ENCODE measurements at places on chromosomes 1 and 21.
A peak's percentile ranks its signal among the peaks of the same experiment; 100 is the strongest.

DNA sequence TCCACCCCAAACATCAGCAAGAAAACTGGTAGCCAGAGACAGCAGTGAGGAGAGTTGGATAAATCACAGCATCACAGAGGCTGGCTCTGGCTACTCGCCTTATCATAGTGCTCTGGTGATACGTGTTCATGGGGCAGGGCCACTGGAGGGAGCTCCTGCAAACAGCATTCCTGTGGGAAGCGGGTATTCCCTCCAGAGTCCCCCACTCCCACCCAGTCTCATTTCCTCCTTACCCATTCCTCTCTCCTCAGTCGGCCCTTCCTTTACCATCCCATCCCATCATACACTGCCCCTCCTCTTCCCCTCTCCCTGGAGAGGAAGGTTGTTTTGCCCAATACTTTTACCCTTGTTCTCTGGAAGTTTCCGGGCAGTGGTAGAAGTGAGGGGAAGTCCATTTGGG, 7.1 kb downstream of the NHLH2 start:
- no peaks in the 10 kb centered on the region for H3K36me3 ChIP-seq
- no peak overlapping the region for H3K4me3 ChIP-seq
- H3K27ac ChIP-seq = no peak overlapping the region
- H3K4me1 ChIP-seq = no peaks in the 10 kb centered on the region
- peaks cover 35% of the 10 kb centered on the region for H3K27me3 ChIP-seq

- no peak for DNase-seq
- no peak overlapping the region for H3K4me3 ChIP-seq
- H3K27ac ChIP-seq = no peak overlapping the region
- no peaks in the 10 kb centered on the region for H3K4me1 ChIP-seq
- H3K36me3 ChIP-seq = no peaks in the 10 kb centered on the region
- peaks cover 13% of the 10 kb centered on the region for H3K27me3 ChIP-seq
Observed at GRCh38 chr1:54804471-54805132, 3.5 kb upstream of the TTC22 start.

DNA sequence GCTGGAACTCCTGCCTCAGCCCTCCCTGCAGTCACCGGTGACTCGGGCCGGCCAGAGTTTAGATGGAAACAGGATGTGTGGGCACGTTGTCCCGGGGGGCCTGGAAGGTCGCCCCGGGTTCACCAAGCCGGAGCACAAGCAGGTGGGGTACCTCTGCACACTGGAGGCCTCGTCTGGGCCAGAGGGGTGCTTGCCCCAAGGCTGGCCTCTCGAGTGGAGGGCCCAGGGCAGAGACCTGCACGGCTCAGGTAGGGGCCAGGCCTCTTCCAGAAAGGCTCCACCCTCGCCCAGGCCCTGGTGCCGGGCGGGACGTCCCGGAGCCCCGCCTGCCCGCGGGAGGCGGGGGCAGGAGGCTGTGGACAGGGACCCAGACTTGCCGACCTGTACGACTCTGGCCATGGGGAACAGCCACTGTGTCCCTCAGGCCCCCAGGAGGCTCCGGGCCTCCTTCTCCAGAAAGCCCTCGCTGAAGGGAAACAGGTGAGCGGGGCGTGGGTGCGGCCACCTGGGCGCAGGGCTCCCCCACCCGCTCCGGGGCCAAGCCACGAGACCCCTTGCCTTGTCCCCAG, at the start of gene PLEKHN1:
Gene PLEKHN1, plus strand, starts transcription at position 348 of the 569 bp plus-strand sequence. Its CDS starts 50 bp downstream, at position 398.
- peaks cover 7% of the 10 kb centered on the region for H3K4me1 ChIP-seq
- peak; percentile 21 for DNase-seq
- H3K4me3 ChIP-seq = peak within 1 kb of the TSS; percentile 66
- no peaks in the 10 kb centered on the region for H3K36me3 ChIP-seq

GRCh38 chr1:198054510-198054909, 102.3 kb upstream of the NEK7 start:
- DNase-seq = no peak
- H3K27me3 ChIP-seq = no peaks in the 10 kb centered on the region
- H3K27ac ChIP-seq = no peak overlapping the region
- H3K4me1 ChIP-seq = no peaks in the 10 kb centered on the region
- no peaks in the 10 kb centered on the region for H3K36me3 ChIP-seq

GRCh38 chr1:6956488-6957159, 171.4 kb downstream of the CAMTA1 start:
- H3K27ac ChIP-seq = no peak overlapping the region
- H3K27me3 ChIP-seq = no peaks in the 10 kb centered on the region
- no peaks in the 10 kb centered on the region for H3K36me3 ChIP-seq
- DNase-seq = peak; percentile 29
- no peak overlapping the region for H3K4me3 ChIP-seq

DNA sequence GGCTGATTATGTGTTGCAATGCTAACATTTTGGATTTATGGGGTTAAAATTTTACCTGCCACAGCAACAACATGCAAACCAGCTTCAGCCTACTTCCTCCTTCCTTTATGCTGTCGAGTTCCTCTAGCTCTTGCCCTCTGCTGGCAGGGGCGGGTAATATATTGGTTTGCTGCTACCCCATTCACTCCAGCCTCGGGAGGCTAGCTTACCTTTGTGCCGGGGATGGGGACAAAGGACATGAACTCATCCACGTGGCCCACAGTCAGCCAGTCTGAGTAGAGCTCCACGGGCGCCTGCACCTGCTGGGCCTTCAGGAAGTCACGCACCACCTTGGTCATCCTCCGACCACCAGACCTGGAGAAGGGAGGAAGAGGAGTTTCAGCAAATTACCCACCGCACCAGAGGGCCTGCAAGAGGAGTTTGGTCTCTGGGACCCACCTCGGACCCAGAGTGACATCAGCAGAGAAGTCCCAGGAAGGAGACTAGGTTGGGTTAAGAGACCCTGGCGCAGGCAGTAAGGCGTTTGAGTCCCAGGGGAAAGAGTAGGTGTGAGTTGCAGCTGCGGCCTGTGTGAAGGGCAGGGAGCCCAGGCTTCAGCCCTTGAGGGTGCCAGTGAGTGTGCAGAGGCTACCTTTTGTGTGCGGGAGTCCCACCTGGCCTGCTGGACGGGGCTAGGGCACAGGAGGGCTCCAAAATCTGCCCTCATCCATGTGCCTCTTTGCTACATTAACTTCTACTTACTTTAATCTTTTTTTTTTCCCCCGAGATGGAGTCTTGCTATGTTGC, 21.8 kb upstream of the SDHB start:
- H3K36me3 ChIP-seq = peaks cover 63% of the 10 kb centered on the region
- no peak overlapping the region for H3K4me3 ChIP-seq
- H3K27ac ChIP-seq = peak overlapping the region; percentile 41
- H3K27me3 ChIP-seq = no peaks in the 10 kb centered on the region

DNA sequence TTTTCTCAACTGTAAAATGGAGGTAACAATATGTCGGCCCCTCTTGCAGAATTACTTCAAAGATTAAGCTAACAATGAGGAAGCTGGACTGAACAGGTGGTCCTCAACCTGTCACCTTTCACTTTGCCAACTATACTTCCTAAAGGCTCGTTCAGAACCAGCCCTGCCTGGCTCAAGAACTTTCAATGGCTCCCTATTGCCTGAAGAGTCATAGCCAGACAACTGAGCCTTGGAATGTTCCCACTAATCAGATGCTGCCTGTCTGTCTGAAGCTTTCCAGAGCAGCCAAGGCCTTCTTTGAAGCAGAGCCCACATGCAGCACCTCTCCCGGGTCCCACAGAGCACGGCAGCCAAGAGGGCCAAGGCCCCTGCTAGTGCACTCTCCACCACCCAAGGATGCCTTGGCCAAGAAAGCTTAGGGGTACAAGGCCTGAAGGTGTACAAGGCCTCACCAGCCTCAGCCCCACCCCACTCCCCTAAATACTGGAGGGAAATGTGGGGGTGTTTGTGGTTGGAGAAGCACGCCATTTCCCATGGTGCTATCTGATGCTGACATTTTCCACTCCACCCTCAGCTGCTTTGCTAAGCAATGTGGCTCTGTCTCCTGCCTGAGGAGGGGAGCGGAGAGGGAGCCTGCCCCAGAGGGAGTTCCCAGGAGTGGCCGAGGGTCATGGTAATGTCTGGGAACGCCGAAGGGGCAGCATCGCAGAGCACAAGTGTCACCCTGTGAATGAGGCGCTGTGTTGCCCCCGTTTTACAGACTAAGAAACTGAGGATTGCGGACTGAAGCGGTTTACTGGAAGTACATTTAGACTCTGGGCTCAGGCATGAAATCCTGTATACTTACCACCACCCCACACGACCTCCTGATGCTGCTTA, 8.2 kb upstream of the LAPTM5 start:
- H3K27ac ChIP-seq = no peak overlapping the region
- H3K4me1 ChIP-seq = peaks cover 23% of the 10 kb centered on the region
- H3K4me3 ChIP-seq = no peak overlapping the region
- no peaks in the 10 kb centered on the region for H3K27me3 ChIP-seq

DNA sequence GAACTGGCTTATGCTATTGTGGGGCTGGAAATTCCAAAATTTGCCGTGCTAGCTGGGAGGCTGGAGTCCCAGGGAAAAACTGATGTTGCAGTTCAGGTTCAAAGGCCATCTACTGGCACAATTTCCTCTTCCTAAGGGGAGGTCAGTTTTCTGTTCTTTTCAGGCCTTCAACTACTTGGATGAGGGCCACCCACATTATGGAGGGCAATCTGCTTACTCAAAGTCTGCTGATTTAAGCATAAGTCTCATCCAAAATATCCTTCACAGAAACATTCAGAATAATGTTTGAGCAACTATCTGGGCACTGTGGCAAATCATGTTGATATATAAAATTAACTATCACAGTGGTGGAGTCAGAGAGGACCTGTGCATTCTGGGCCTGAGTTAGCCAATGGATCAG, 21.2 kb upstream of the PTGFR start:
- no peak overlapping the region for H3K27ac ChIP-seq
- no peaks in the 10 kb centered on the region for H3K27me3 ChIP-seq
- no peaks in the 10 kb centered on the region for H3K36me3 ChIP-seq
- DNase-seq = no peak
- H3K4me3 ChIP-seq = no peak overlapping the region

Data from gastrocnemius medialis (tissue), 4 donors.